ENCODE measurements at places on chromosomes 16 and 17.

- no peak for DNase-seq
These were observed 186.5 kb downstream of the STX8 start for GRCh38 chr17:9389111-9389527.

DNA sequence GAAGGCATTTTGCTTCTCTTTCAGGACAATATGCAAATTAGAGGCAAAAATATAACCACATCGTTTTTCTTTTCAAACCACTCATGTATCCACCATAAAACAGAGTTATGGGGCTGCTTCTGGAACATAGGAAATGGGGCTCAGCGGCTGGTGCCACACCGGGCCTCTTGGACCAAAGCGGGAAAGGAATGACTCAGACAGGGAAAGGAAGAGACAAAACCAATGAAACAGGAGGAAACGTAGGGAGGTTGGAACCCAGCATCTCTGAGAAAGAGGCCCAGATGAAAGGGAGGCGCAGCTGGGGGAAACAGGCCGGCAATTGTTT lies 28.5 kb downstream of the CUEDC1 start:
- no peak for DNase-seq

DNA sequence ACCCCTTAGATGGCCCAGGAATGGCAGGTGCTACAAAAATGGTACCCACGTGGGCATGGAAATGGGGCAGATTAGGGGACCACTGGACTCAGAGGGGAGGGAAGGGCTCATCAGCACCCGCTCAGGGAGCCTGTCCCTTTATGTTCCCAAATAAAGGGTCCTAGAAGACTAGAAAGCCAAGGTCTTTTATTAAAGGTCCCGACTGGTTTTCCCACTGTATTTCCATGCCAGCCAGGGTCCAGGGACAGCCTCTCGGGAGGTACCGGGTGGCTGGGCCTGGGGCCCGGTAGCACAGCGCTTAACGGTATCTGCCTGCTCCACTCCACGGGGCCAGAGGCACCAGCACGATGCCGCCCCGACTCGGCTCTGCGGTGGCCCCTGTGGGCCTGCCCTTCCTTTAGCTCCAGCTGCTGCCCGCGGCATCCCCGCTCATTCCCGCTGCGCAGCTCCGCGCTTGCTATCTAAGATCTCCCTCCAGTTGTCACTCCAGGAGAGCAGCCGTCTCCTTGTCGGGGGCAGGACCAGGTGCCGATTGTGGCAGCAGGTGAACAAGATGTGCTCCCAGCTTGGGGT lies 1.4 kb downstream of the NT5C start:
- no peak for DNase-seq

GRCh38 chr17:75849724-75850123 lies 5.4 kb downstream of the WBP2 start:
- DNase-seq, result no peak

DNA sequence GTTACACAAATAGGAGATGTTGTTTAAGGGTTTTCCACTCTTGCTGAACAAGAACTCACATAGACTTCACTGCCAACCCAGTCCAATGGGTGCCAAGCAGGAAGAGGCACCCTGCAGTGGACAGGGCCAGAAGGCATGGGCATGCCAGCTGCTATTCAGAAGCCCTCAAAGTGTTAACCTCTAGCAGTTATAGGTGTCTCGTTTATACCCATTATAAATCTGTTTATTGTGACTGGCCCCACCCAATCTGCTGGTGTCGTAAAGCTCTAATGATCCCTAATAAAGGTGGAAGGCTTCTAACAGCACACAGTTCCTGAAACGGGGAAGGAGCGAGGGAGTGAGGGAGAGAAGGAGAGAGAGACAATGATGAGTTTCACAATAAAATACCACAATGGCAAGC lies 23.9 kb downstream of the HNF1B start:
- DNase-seq, result no peak

DNA sequence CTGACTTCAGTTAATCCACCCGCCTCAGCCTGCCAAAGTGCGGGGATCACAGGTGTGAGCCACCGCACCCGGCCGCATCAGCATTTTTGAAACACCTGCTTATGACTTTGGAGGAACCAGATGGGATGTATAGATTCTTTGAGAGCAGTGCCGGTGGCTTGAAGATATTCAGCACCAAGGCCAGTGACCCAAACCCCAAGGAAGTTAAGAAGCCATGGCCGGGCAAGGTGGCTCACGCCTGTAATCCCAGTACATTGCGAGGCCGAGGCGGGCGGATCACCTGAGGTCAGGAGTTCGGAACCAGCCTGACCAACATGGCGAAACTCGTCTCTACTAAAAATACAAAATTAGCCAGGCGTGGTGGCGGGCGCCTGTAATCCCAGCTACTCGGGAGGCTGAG lies 43.9 kb downstream of the TRARG1 start:
- DNase-seq, result no peak

- no peak for DNase-seq
These were observed 546.3 kb upstream of the CDH11 start for GRCh38 chr16:65668064-65668595.

GRCh38 chr16:1040346-1040745 lies 32.2 kb upstream of the SSTR5 start:
- DNase-seq, result no peak

- DNase-seq, result no peak
These were observed 21.5 kb downstream of the RPH3AL start for GRCh38 chr17:330993-331701.

- peak; percentile 67 for DNase-seq
These were observed 29.9 kb upstream of the ARL4D start for GRCh38 chr17:43368740-43369506.

DNA sequence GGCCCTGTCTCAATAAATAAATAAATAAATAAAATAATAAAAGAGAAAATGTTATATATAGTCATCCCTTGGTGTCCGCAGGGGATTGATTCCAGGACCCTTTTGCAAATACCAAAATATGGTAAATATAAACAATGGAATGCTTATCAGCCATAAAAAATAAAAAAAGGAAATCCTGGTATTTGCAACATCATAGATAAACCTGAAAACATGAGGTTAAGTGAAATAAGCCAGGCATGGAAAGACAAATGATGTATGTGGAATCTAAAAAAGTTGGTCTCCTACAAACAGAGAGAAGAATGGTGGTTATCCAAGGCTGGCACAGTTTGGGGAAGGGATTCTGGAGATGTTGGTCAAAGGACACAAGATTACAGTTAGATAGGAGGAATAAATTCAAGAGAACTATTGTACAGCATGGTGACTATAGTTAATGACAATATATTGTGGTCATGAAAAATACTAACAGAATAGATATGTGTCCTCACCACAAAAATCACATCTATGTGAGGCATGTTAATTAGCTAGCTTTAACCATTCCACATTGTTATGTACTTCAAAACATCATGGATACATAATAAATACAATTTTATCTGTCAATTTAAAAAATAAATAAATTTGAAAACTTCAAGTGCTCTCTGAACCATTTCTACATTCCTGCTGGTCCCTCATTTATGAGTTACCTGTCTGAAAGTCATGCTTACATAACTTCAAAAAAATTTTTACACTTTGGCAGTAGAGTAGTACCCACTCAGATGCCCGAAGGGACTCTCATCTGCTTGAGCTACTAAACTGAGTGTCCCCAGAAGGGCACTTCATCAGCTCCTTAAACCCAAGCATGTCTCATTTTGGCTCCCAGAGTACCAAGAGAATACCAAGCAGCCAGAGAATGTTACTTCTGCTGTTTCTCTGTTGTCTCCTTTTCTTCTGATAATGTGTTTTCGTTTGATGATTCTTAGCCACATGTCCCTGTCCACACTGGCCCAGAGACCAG lies 26.6 kb downstream of the N4BP1 start:
- DNase-seq, result no peak

DNA sequence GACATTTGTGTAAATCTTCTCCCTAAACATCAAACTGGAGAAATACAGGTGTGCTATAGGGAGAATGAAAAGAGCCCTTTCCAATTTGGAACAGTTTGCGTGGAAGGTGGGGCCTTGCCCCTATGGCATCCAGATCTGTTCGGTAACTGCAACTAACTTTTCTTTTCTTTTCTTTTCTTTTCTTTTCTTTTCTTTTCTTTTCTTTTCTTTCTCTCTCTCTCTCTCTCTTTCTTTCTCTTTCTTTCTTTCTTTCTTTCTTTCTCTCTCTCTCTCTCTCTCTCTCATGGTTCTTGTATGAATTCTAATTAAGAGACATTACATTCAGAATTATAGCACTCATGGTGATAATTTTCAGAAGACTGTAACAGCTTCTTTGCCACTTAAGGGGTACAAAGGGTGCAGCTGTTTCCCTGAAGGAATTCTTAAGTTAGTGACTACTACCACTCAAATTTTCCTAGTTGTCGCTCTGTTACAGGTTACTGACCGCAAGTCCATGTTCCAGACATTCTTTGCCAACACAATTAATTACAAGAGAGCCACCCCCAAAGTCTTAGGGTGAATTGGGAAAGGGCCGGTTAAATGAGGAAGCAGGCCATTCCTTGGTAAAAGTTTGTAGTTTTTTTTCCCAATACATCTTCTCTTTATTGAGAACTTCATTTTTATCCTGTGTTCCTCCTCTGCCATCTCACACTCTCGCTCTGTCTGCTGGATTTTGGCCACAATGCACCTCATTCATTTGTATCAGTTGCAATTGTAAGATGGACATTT lies 69.8 kb downstream of the KSR1 start:
- no peak for DNase-seq

GRCh38 chr16:67396159-67397035 lies 3.1 kb upstream of the TPPP3 start:
- DNase-seq, result peak; percentile 74

DNA sequence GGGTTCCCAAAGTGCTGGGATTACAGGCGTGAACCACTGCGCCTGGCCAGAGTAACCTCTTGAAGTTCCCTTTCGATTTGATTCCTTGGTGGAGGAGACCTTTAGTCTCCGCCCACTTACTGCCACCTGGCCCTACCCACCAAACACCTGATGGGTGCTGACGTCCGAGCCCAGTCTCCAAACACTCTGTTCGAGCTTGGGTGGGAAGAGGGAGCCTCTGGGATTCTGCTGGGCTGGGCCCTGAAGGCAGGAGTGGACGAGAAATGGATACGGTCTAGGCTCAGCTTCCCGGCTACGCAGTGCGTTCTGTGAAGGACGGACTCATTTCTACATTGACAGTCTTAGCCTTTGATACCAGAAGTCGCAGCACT lies 870 bp upstream of the ITGA3 start:
- no peak for DNase-seq

DNA sequence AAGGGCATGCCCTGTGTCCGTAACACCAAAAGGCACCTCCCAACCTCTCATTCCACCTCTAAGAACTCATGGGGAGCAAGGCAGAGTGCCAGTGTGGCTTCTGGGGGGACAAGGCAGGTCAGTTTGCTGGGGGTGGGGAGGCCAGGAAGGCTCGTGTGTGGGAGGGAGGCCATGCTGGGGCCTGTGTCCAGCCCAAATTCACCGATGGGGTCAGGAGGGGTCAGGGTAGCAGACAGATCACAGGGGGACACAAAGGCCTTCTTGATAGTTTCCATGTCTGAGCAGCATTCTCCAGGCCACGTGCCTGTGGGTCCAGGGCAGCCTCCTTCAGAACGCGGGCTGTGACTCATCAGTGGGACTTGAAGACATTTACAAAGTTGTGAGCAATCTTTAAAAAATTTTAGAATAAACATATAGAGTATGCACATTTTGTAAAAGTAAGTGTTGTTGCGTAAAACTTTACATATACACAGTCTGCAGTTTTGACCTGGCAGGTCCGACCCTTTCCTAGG lies 20.9 kb downstream of the SPACA3 start:
- DNase-seq, result no peak
